ENCODE measurements at places on chromosomes 4 and X. TPM values are rescaled to one million over a fixed set of nuclear protein-coding genes. Genes with fewer than 3 reads are reported as not detected.

GRCh38 chr4:24662056-24662455 is 77.7 kb upstream of the DHX15 start:
- H3K27me3 ChIP-seq = no peaks in the 10 kb centered on the region
- H3K36me3 ChIP-seq = no peaks in the 10 kb centered on the region
- H3K4me1 ChIP-seq = no peaks in the 10 kb centered on the region

- H3K4me3 ChIP-seq = no peak overlapping the region
- no peaks in the 10 kb centered on the region for H3K4me1 ChIP-seq
- DNase-seq = no peak
- H3K27ac ChIP-seq = no peak overlapping the region
- peaks cover 31% of the 10 kb centered on the region for H3K27me3 ChIP-seq
Measured at GRCh38 chr4:8706216-8707044, 113.9 kb downstream of the CPZ start.

The MAGEC1 gene
- not detected for total RNA-seq

GRCh38 chr4:173227756-173228155 is 59.1 kb downstream of the GALNT7 start:
- no peaks in the 10 kb centered on the region for H3K36me3 ChIP-seq
- no peak overlapping the region for H3K4me3 ChIP-seq
- no peak overlapping the region for H3K27ac ChIP-seq
- H3K4me1 ChIP-seq = no peaks in the 10 kb centered on the region
- H3K27me3 ChIP-seq = no peaks in the 10 kb centered on the region
- DNase-seq = no peak

The GPRIN3 gene
- 13.2 TPM for total RNA-seq

- no peak for DNase-seq
- no peaks in the 10 kb centered on the region for H3K27me3 ChIP-seq
- no peak overlapping the region for H3K4me3 ChIP-seq
- no peaks in the 10 kb centered on the region for H3K4me1 ChIP-seq
- no peak overlapping the region for H3K27ac ChIP-seq
Measured at GRCh38 chr4:96681218-96681617, 841.3 kb downstream of the PDHA2 start.

DNA sequence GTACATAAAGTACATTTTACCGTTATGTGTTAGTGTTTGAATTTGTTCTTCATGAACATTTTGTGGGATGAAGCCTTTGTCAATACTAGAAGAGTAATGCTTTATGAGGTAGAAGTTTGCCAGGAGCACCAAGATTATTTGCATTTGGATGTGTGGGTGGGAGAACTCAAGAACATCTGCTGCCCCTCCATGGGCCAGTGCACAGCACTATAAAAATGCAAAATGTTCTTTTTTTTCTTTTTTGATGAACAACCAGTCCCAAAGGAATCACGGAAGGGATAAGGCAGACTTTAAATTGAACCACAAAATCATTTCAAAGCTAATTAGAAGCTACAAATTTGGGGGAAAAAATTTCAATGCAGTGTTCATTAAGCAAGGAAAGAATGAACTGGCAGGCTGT is 300.3 kb upstream of the NWD2 start:
- no peaks in the 10 kb centered on the region for H3K36me3 ChIP-seq
- no peak overlapping the region for H3K4me3 ChIP-seq
- no peaks in the 10 kb centered on the region for H3K27me3 ChIP-seq

GRCh38 chrX:1397441-1398270 is 5.7 kb upstream of the SLC25A6 start:
- H3K4me3 ChIP-seq = no peak overlapping the region
- no peaks in the 10 kb centered on the region for H3K36me3 ChIP-seq
- H3K27me3 ChIP-seq = no peaks in the 10 kb centered on the region
- H3K27ac ChIP-seq = no peak overlapping the region
- DNase-seq = peak; percentile 34

All from breast epithelium (tissue), 4 donors.